ENCODE measurements at places on chromosomes 6 and 20.

DNA sequence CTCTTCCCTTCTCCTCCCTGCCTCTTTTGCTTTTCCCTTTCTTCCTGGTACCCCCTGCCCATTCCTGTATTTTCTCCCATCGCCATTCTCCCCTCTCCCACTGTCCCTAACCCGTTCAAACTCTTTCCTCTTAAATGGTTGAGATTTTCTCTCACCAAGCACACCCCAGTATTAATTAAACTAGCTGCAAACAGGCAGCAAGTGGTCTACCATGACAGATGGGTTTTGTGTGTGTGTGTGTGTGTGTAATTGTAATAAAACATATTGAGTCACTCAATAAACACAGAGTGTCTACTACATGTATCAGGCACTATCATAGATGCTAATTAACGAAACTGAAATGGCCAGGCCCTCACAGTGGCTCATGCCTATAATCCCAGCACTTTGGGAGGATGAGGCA, 6.7 kb downstream of the RAET1E start:
- DNase-seq: no peak

- DNase-seq: no peak
Measured at GRCh38 chr6:164230259-164230658, 815.7 kb downstream of the QKI start.

DNA sequence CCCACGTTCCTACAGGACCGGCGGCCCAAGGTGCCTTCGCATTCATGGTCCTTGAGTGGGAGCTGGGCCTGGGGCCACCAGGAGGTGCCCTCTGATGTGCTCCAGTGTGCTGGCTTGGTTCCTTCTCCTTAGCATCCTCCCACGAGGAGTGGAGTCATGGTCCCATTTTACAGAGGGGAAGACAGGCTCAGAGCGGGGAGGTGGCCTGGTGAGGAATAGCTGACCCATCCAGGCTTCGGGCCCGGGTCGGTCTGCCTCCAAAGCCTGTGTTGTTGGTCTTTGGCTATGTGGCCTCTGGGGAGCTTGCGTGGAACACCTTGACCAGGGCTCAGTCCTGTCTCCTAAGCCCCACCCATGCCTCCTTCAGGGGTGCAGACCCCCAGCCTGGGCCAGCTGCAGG, 22.8 kb downstream of the RBM38 start:
- DNase-seq: no peak

- no peak for DNase-seq
Measured at GRCh38 chr20:32731882-32732266, 11.4 kb downstream of the COMMD7 start.

- no peak for DNase-seq
Measured at GRCh38 chr6:143328876-143329275, 121.6 kb downstream of the ADAT2 start.

- no peak for DNase-seq
Measured at GRCh38 chr6:38177882-38178583, 358.5 kb downstream of the ZFAND3 start.

- DNase-seq: no peak
Measured at GRCh38 chr20:39758876-39759275, 796.7 kb downstream of the DHX35 start.

DNA sequence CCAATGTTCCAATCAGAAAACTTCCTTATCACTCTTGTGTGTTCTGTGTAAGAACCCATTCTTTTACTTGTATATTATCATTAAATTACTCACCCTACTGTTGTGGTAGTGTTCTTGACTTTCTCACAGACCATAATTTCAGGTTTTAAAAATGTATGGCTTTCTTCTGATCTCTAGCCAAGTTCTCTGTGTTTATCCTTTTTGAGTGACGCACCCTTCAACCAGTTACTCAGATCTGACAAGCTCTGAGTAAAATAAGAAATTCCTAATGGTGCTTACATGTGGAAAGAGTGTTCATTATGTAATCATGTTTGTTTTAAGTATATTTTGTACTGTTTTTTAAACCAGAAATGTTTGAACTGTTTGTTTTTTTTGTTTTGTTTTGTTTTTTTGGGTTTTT, 11.0 kb downstream of the TBPL1 start:
- DNase-seq: peak; percentile 51

GRCh38 chr20:15703171-15703911, 869.9 kb downstream of the KIF16B start:
- DNase-seq: peak; percentile 73

- DNase-seq: peak; percentile 39
Measured at GRCh38 chr6:12356983-12357972, 67.1 kb downstream of the EDN1 start.

DNA sequence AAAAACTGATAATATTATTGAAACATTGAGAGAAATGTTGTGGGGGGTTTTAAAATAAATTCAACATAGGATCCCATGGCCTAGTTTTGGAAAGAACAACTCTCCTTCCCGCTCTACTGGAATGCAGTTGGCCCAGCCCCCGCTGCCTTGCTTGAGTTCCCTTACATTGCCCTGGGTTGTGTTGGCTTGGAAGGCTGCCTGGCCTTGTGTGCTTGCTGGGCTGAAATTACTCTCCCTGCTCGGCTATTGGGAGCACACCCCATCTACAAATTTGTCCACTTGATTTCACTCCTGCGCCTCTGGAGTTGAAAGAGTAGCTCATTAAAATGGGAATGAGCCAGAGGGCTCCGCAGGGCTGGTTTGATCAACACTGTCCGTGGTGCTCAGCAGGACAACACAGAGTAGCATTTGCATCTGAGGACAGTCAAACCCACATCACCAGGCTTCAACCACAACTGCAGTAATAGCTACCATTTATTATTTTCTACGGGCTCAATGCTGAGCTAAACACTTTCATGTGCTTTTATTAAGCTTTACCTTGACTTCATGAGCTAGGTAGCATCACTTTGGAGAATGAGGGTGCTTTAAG, 35.2 kb downstream of the DOK5 start:
- DNase-seq: peak; percentile 53

GRCh38 chr6:31666337-31666965, 571 bp downstream of the CSNK2B start:
- no peak for DNase-seq

GRCh38 chr6:167420177-167420576, 95.3 kb downstream of the TTLL2 start:
- no peak for DNase-seq

GRCh38 chr20:35458388-35458787, 3.0 kb downstream of the CEP250 start:
- DNase-seq: no peak

DNA sequence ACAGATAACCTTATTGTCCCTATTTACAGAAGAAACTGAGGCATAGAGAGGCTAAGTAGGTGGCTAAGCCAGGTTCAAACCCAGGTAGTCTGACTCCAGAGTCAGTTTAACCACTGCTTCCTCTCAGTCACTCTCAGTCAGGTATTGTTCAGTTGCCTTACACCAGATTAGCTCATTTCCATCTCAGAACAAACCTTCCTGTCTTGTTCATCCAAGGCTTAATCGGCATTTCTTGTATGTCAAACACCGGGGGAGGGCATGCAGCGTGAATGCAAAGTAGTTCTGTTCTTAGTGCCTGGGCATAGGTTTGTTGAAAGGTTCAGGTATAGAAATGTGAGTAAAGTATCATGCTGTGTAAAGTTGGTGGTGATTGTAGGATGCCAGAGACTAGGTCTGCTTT, 51.7 kb downstream of the CTNNBL1 start:
- DNase-seq: no peak

DNA sequence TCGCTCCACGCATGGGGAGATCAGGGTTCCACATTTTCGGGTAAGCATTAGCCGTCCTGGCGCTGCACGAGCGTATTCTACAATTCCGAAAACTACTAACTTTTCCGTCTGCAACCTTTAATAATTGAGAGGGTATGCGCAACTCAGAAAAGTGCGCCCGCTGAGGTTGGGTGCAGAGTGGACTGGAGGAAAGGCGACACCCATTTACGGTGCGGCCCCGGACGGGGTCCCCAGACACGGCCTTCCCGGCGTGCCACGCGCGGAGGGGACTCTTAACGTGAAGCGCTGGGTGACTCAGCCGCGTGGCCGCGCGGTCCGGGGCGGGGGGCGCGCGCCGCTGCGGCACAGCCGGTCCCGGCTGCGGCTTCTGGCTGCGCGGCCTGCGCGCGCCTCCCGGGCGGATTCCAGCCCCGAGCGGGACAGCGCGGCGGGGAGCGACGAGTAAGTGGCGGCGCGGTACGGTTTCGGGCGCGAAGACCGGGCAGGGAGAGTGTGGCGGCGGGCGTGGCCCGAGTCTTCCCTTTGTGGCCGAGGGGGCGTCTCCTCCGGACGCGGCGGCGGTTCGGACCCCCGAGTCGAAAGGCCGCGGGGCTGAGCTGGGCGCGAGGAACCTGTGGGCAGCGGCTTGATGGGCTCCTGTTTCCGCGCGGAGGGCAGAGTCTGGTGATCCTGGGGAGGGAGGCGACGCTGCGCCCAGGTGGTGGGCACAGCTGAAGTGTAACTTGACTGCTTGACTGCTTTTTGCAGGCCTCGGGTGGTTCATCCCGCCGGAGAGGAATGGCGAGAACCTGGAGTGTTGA, at the start of the genes KCTD20 and PXT1:
Gene KCTD20 (plus strand): TSS at position 330 of the 800 bp plus-strand sequence. CDS start 27,098 bp downstream, outside the sequence.
Gene PXT1 (minus strand): TSS at position 184 of the 800 bp plus-strand sequence. CDS start 16,772 bp downstream, outside the sequence.
- DNase-seq: peak; percentile 91

- DNase-seq: no peak
Measured at GRCh38 chr6:22883061-22883717, 313.8 kb downstream of the HDGFL1 start.

DNA sequence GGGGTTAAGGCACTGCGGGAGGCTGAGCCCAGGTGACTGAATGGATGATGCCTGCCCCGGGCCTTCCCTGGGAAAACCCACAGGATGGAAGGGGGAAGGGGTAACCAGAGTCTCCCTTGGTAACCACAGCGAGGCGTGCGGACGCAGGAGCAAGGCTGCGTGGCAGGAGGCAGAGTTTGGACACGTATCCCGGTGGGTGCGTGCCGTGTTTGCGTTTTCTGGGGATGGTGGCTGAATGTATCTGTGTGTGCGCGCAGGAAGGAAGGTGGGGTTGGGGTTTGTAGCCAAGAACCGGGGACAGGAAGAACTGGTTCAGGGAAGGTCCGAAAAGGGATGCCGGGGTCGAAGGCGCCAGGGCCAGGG, 1.8 kb downstream of the MDGA1 start:
- DNase-seq: no peak

DNA sequence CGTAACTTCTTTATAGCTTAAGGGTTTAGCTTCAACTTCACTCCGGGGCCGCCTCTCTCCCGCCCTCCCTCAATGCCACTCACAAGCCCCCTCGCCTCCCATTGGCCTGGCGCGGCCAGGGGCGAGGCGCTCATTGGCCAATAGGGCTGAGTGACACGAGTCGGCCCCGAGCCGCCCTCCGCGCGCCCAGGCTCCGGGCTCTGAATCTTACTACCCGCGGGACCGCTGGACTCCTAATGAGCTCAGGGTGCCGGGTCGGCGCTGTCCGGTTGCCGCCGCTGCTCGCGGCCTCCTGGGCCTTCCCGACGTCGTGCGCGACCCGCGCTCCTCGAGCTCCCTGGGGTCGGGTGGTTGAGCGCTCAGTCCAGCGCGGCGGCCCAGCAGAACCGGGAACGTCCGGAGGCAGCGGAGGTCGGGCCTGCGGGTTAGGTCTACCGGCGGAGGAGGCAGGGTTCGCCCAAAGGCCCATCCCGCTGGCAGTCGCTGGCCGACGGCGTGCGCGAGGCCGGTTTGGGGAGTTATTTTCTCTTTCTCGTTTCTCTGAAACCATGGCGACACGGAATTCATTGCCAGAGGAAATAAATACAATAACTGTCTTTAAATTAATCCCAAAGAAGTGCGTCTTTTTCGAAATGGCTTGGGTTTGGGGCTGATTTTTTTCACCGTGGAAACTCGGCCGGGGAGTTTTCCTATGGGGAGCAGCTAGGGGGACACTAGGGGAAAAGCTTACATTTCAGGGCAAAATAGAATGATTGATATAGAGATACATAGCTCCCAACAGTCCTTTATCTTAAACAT, at the start of gene SIM1:
Gene SIM1 (minus strand): TSS at position 19 of the 798 bp plus-strand sequence. CDS start 1,453 bp downstream, outside the sequence.
- peak; percentile 98 for DNase-seq

GRCh38 chr20:63531686-63532448, 5.3 kb downstream of the PTK6 start:
- DNase-seq: no peak

- DNase-seq: no peak
Measured at GRCh38 chr20:32711346-32711745, 31.9 kb downstream of the COMMD7 start.

- peak; percentile 92 for DNase-seq
Measured at GRCh38 chr6:156658186-156658965, 118.8 kb upstream of the ARID1B start.

DNA sequence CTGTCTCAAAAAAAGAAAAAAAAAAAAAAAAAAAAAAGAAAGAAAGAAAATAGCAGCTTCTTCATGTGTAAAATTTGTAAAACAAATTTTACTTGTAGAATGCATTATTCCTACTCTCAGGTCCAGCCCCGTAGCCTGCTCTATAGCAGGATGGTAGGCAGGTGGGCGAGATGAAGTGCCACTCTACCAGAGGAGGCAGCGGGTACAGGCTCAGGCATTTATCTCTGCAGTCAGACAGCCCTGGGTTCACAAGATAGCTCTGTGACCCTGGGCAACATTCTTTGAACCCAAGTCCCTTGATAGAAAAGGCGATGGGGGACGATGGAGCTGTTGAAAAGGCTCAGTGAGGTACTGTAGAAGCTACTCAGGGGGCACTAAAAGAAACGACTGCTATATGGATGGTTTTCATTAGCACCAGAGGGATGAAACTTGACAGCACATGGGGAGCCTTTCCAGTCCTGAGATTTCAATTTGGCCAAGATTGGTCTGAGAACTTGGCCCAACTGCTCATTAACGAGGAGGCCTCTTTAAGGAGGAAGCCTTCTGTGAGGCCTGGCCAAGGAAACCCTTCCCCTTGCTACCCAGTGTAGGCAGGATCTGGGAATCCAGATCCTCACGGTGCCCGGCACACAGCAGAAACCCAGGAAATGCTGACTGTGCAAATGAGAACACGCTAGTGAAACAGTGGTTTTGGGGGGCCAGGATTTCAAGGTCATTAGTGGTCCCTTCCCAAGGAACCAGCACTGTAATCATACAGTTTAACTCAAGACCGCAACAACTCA, 63.1 kb downstream of the MYH7B start:
- no peak for DNase-seq

DNA sequence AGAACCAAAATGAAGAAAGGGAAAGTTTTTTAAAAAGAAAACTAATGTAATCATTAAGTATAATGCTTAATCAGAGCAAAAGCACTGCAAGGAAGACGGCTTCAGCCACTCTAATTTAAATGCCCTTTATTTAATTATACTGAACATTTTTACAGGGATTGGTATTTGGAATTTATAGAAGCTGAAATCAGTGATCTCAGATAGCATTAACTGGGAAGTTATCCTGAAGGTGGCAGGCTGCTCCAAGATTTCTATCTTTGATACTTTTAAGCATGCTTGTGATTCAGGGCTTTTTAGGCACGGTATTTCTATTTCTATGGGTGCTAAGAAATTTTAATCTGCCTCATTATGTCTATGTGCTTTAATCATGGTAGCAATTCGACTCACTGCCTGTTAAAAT, 1.3 kb upstream of the NDUFAF4 start:
- DNase-seq: peak; percentile 56

GRCh38 chr6:19444481-19444880, 392.7 kb upstream of the ID4 start:
- DNase-seq: peak; percentile 42

- DNase-seq: no peak
Measured at GRCh38 chr6:35413911-35414310, 38.2 kb upstream of the FANCE start.

DNA sequence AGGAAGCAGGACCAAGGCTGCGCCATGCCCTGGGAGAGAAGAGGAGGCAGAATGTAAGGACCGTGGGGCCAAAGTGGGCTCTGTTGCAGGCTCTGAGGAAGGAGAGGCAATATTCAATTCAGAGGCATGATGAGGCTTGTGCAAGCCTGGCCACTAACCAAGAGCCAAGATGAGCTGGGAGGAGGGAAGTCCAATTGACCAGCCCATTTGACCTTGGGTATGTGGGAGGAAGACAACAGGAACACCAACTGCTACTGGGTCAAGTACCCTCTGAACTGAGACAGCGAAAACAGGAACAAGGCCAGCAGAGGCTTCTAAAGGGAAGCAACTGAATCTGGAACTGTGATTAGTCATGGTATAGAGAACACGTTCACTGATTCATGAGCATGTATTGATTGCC, 779.6 kb downstream of the MAFB start:
- DNase-seq: no peak

Measured in fibroblast of skin of scalp (primary cell).